Mesendoderm (in vitro differentiated cells): ENCODE measurements at places on chromosomes 16 and 17.

GRCh38 chr17:50270435-50271362, 3.6 kb upstream of the TMEM92 start:
- no peak for DNase-seq

GRCh38 chr17:8708025-8708461, 36.6 kb downstream of the CCDC42 start:
- no peak for DNase-seq

DNA sequence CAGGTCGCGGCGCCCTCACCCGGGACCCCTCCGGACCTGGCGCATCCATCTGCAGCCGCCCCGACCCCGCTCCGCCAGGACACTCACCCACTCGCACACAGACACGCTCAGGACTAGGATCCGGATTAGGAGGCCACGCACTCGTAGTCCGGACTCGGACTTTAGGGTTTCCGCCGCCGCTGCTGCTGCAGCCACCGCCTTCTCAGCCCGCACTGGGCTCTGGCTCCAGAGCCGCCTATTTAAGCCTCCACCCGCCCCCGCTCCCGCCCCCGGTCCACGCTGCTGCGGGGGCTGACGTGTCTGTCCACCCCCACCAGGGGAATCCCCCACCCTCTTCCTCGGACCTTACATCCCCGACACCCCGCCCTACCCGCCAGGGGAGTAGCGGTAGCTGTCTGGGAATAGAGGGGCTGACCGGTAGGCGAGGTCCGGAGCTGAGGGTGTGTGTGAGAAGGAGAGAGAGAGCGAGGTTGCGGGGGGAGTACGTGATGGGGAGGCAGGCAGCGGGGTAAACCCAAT, at the start of gene RRAD:
Gene RRAD, minus strand, starts transcription at position 214 of the 519 bp plus-strand sequence. CDS start 356 bp downstream, outside the sequence.
- peak; percentile 19 for DNase-seq

- peak; percentile 84 for DNase-seq
These were observed 116.7 kb downstream of the GAS7 start for GRCh38 chr17:10081571-10082169.

DNA sequence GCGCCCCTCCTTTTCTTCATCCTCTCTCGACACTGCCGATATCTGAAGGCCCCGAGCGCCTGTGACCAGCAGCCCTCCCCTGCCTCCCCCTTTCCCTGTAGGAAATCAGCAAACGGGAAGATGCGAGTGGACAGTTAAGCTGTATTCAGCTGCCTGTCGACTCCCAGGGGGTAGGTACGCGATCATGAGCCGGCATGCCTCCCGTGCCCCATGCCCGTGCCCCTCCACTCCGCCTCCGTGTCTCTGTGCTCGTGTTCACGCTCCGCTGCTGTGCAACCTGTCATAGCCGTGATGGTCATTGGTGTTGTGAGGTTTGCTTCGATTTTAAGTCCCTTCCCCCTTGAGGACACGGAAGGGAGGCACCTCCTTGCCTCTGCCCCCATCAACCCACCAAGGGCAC, 34.4 kb downstream of the CACNA1G start:
- no peak for DNase-seq

DNA sequence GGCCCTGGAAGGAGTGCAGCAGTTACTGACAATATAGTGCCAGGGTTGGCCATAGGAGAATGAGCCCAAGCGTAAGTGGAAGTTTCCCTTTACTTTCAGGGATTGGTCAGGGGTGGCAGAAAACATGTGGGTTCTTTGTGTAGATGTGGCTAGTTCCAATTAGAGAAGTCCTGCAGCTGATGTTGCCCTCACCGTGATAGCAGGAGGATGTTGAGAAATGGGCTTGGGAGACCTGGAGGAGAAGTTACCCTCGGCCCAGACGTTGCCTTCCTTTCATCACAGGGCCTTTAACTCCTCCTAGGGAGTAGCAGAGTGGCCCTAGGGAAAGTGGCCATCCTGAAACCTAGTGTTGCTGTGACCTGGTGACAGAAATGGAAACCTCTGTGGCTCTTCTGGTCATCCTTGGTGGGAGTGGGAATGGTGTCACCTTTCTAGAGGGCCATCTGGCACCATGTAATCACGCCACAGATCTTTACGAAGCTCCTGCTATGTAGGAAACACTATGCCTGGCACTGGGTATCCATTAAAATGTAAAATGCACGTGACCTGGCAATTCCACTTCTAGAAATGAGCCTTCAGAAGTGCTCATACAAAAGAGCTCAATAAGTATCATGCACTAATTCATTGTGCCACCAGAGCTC, 6.7 kb downstream of the TMEM92 start:
- no peak for DNase-seq

DNA sequence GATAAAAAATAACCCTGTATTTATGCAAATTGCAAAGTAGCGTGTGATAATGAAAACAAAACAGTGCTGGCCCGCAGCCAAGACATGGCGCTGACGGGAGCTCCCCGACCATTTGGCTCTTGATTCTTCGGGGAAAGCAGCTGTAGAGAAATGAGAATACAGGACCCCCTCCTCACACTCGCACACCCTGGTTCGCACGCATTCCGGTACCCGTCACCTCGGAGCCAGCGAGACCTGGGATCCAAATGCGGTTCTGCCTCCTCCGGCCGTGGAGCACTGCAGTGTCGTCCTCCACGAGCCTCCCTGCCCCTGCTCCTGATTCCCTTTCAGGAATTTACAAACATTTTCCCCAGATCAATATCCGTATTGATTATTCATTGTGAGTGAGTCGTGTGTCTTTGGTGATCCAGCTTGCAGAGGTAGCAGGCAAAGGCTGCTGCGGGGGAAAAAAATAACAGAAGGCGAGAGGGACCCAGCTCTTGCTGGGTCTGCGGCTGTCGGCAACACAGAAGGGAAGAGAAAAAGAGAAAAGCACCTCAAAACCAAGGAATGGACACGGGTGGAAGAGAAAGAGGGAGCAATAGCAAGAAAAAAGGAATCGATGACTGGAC, 184.1 kb upstream of the ZFHX3 start:
- DNase-seq: no peak

DNA sequence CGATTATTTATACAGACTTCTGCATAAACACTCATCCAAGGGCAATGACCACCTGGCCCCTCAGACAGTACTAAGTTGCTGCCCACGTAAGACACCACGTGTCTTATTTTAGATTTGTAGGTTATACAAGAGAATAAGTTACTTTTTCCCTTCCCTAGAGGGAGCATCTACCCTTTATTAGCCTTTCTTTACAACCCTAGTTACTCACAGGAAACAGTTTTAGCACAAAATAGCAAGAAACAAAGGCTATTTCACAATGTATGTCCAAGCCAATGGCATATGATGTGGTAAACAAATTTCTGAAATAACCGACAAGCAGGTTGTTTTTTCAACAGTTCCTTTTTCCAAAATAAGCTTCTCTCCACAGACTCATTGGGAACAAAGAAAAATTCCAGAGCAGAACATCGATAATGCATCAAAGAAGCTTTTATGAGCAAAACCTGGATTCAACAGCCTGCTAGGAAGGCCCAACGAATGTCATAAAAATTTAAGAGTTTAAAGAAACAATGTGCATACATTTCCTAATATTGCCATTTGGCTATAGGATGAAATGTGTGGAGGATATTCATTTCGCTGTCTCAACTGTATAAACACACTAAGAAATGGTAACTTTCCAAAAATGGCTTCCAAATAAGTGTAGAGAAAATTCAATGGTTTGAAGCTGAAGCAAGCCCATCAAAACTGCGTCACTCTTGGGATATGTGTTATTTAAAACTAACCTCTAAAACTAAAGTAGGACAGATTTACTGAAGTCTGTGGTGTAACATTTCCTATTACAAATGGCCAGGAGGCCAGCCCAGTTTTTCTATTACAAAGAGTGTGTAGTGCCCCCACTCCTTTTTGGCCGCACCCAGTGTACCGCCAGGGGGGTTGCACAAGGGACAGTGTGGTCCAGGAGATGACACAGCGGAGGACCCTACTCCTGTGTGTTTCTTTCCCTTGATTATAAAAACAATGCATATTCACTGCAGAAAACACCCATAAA, 50.4 kb upstream of the ERN1 start:
- no peak for DNase-seq

- DNase-seq: peak; percentile 84
These were observed 21.8 kb downstream of the DRC3 start for GRCh38 chr17:17994271-17995069.

GRCh38 chr16:59701963-59702930, 968.1 kb upstream of the GOT2 start:
- no peak for DNase-seq
